Activated CD8-positive, alpha-beta memory T cell treated with anti-CD3 and anti-CD28 coated beads for 1 hour (primary cell): ENCODE measurements at places on chromosomes 16 and 17.

- no peak for DNase-seq
These were observed 11.1 kb downstream of the RAB40B start for GRCh38 chr17:82687375-82687861.

DNA sequence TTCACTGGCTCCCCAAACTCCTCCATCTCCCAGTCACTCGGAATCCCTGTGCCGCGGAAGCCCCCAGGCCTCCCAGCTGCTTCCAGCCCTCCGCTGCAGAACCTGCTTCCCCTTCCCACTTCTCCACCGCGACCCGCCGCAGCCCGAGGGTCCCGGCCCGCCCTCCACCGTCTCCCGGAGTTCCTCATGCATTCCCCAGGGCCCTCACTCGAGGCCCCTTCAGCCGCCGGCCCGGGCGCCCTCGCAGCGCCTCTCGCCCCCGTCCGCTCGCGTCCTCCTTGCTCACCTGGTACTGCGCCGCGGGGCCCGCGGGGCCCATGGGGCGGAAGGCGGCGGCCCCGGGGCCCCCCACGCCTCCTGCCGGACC lies 329 bp downstream of the SMARCD2 start:
- DNase-seq: no peak

DNA sequence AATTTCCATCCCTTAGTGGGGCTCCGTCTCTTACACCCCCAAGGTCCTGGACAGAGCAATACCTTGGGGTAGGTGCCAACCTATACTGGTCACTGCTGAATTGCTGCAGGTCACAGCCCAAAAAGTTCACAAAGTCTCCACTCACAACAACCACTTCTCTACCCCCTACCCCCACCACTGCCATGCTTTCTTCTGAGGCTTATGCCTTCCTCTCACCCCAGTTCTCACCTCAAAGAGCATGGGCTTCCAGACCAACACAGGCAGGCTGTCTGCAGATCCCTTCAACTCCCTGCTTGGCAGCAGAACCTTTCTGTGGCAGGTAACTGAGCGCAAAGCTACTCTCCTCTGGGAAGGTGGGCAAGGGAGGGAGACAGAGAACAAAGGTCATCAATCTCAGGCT lies 35.5 kb downstream of the C16orf78 start:
- DNase-seq: no peak

- DNase-seq: no peak
These were observed 104.7 kb downstream of the UTP18 start for GRCh38 chr17:51365090-51365489.

- DNase-seq: no peak
These were observed 111.9 kb upstream of the TNRC6C start for GRCh38 chr17:77846531-77847085.

- DNase-seq: no peak
These were observed 23.5 kb downstream of the GTF3C1 start for GRCh38 chr16:27526180-27526579.

DNA sequence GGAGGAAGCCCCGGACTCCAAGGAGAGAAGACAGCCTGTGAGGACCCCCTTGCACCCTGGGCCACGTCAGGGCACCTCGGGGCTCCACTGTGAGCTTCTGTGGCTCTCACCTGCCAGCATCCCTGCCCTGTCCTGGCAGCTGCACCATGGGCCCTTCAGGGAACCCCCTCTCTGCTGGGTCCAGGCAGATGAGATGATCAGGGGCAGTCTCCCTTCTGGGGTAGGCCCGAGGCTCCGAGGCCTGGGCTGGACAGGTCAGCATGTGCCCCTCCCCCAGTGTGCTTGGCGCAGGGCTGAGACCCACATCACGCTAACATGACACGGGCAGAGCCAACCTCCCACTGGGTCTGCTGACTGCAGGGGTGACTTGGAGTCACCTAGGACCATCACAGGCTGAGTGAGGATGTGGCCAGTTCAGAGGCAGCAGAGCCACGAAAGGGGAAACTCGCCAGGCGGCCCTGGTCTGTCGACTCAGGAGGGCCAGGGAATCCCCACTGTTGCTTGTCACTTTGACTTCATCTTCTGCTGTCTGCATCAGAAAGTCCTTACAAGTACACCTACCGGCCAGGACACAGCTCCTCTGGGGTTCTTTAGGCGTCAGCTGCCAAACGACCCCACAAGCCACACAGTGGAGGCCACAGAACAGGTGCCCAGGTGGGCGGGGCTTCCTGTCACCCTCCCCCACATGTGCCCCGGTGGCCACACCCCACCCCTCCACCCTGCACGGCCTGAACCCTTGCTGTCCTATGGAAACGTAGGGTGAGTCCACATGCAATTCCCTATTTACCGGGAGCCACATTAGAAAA lies 2.2 kb downstream of the GALNS start:
- DNase-seq: no peak

- no peak for DNase-seq
These were observed 80.9 kb upstream of the CREBBP start for GRCh38 chr16:3961449-3961849.

GRCh38 chr17:83196024-83196365 lies 116.6 kb downstream of the METRNL start:
- no peak for DNase-seq

DNA sequence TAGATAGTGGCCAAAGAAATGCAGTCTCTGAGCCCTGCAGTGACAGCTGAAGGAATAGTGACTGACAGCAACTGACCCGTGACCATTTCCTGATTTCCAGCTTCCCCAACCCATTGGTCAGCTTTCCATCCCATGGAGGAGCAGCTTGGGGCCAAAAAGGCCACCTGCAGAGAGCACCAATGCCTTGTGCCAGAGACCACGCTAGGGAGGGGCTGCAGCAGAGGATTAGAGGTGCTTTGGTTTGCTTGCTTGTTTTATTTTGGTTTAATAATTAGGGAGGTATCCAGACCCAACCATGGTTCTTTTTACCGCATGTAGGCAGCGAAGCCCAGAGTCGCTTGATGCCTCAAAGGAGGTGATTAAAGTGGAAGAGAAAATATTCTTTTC lies 61.3 kb upstream of the SIAH1 start:
- no peak for DNase-seq

GRCh38 chr17:82820278-82821251 lies 19.3 kb downstream of the ZNF750 start:
- DNase-seq: no peak
